ENCODE measurements at places on chromosomes 11 and 22.

DNA sequence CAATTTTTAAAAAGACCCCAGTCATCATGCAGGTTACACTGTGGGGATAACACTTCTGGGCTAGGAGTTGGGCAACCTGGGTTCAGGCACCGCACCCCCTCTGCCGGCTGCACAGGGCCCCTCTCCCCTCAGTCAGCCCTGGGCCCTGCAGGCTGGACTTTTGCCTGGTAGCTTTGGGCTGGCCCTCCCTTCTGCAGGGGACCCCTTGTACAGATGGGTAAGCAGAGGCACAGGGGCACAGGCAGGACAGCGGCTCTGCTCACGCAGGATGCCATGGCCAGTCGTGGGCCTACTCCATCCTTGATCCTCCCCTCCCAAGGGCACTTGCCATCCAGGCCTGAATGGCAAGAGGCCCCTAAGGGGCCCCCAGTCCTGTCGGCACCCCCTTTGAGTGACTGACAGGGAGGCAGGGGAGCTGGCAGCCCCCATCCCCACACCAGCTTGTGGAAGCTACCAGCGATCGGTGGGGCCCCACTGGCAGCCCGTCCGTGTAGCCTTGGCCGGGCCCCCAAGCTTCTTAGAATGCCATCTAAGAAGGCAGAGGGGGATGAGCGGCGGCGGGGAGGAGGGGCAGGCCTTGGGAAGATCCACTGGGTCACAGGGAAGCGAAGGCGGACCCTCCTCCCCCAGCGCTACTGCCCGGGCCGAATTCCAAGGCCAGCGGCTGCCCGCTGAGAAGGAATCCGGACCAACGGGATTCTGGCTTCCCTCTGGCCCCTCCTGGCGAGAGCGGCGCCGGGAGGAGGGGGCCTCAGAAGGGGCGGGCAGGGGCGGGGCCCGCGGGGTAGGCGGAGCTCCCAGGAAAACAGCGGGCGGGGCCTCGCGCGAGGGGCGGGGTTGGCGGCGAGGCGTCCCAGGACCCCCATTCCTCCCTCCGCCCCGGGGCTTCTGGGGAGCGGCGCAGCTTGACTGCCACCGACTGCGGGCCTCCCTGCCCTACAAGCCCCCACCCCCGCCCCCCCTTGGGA, 6.8 kb upstream of the CHKA start:
- DNase-seq, result no peak

DNA sequence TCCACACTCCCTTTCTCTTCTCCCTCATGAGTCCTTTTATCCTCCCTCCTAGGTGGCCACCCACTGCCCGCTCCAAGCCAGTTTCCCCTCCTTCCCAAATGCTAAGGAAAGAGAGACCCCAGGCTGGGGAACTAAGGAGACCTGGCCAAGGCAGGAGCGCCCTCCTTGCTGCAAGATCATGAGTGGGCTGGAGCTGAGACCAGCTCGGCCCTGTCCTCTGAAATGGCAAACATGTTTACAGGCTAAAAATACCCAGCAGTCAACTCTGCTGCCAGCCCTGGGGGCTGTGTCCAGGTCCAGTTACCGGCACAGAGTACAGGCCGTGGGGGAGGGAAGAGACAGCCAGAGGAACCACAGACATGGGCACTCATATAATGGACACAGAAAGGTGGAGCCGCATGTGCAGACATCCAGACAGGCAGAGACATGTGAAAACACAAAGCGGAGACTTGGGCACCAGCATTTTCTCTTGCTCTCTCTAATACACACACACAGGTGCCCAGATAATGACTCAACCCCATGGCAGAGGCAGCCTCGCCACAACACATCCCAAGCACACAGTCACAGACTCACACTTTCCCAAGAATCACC, 1.2 kb upstream of the AHNAK start:
- no peak for DNase-seq

DNA sequence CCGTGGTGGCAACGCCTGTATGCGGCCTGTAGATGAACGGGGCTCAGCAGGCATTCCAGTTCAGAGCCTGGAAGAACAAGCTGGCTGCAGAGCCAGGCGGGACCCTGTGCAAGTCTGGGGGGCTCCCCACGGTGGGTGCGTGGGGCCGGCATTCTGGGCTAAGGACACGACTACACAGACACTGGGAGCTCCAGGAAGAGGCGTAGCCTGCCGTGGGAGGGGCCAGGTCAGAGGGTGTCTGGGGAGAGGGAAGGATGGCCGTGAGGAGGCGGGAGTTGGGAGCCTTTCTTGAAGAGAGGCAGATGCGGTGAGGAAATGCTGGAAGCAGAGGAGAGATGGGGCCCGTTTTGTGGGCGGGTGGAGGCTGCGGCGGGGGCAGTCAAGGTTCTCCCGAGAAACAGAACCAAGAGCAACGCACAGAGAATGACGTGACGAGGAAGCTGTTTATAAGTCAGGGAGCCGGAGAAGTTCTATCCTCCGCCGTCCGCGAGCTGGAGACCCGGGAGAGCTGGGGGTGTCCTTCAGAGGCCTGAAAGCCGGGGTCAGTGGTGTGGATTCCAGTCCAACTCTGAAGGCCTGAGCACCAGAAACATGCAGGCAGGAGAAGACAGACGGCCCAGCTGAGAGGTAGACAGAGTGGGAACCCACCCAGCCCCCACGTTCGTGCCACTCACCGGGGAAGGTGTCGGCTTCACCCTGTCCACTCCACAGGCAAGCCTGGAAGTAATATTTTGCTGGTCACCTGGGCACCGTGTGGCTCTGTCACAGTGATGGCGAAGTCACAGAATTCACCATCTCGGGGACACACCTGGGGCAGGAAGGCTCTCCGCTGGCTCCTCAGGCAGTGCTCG, 529.6 kb downstream of the BRD1 start:
- no peak for DNase-seq

GRCh38 chr11:8038393-8038792, 42.6 kb upstream of the TUB start:
- no peak for DNase-seq

- DNase-seq, result no peak
These were observed 61.3 kb downstream of the DENND5A start for GRCh38 chr11:9203691-9204311.

DNA sequence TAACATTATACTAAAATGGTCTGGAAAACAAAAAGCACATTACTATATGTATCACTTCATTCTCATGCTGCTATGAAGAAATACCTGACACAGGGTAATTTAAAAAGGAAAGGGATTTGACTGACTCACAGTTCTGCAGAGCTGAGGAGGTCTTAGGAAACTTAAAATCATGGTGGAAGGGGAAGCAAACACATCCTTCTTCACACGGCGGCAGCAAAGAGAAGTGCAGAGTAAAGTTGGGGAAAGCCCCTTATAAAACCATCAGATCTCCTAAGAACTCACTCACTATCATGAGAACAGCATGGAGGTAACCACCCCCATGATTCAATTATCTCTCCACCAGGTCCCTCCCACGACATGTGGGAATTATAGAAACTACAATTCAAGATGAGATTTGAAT, 60.0 kb downstream of the FAM181B start:
- peak; percentile 77 for DNase-seq
